ELF-1 (cell line): ENCODE measurements at places on chromosomes 2 and 18.

DNA sequence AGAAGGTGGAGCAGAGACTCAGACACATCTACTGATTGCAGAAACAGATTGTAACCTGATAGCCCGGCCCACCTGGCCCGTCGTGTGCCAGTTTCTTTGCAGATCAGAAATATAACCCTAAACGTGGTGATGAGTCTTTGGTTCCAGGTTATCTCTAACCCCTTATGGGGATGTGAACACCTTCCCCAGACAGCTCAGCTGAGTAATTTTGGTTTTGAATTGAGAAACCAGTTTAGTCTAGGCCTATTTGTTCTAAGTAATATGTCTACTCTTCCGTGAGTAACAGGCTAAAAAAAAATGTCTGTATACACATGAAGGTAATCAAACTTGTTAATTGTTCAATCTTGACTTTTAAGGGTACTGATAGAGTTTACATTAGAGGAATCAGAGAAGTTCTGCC is 35.7 kb downstream of the RASGRP3 start:
- no peak for DNase-seq

DNA sequence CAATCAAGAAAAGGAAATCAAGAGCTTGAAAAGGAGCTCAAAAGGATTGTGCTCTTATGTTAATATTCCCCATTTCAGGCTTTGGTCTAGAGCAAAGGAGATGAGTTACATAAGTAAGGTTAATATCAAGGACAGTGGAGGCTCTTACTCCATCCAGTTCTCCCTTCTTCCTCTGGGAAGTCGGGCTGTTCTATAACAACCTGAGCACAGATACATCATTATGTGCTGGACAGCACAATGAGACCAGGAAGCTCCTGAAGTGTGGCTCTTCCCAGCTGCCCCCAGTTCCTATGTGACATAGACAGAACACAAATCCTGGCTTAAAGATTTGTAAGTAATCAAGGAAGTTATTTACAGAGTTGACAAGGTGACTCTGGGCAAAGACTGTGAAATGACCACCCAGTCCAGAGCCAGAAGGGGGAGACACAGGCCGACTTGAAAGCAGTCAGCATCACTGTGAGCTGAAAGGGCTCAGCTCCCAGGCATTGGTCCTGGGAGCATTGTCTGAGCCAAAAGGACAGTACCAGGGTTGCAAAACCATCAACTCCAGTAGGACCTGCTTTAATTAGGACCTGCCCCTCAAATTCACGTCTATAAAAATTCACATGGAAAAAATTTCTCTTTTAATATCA is 917.6 kb upstream of the ACVR2A start:
- peak; percentile 63 for DNase-seq

GRCh38 chr18:57705011-57705410 is 83.4 kb upstream of the NARS1 start:
- DNase-seq: no peak

DNA sequence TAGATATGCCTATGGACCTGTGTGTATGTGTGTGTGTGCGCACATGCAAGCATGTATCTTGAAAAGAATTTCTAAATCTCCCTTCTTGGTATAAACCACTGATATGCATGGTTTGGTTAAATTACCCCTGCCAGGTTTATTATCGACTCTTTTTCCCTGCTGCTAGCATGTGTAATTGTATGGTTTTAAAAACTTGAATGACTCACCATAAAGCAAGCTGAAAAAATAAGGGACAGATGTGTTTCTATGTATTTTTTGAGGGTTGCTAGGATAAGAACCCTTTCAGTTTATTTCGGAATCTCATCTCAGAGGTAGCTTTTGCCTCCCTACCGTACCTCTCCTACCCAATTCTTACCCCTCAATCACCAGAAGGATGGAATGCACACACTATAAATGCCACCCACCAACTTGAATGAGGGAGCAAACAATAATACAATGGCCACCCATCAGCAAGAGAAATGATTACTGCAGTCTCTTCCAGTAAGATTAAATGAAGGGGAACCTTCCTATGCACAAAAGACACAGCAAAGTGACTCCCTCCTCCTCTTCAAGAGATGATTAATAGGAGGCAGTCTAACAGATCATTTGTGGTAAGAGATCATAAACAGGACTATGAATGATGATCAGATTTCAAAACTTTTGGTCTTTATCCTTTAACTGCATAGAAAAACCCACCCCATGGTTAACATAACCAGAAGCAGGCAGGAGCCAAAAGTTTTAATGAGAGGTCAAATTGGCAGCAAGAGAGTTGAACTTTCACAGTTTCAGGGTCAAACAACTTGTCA is 357.2 kb downstream of the SATB2 start:
- no peak for DNase-seq

DNA sequence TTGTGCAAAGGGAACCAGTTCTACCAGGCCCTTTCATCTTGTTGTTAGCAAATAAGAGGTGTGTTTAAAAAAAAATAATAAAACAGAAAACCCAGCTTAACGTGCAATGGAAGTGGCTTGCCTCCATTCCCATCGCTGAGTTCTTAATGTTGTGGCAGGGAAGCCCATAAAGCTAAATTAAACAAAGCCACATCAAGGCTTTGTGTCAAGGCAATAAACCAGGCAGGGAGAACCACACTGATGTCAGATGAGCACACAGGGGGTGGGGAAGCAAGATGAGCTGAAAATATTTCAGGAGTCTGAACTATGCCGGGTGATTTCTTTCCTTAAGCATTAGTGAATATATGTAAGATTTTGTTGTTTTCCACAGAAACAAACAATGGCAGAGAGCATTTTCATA is 73.5 kb downstream of the PHLPP1 start:
- DNase-seq: no peak

DNA sequence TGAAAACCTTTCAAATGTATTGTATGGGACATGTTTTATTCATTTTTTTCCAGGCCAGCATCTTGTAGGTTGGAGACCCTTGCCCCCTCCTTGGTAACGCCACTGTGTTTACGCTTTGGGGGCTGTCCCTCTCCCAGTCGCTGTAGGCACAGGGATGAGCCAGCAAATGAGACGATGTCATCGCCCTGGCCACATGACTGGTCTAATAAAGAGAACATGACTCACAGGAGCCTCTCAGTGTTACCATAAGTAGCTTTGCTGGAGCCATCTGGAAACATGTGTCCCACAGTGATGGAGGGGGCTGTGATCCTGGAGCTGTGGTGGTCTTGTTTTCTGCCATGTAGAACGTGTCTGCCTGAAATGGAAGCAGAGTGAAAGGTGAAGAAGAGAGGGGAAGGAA is 78.9 kb downstream of the CD8B2 start:
- no peak for DNase-seq

DNA sequence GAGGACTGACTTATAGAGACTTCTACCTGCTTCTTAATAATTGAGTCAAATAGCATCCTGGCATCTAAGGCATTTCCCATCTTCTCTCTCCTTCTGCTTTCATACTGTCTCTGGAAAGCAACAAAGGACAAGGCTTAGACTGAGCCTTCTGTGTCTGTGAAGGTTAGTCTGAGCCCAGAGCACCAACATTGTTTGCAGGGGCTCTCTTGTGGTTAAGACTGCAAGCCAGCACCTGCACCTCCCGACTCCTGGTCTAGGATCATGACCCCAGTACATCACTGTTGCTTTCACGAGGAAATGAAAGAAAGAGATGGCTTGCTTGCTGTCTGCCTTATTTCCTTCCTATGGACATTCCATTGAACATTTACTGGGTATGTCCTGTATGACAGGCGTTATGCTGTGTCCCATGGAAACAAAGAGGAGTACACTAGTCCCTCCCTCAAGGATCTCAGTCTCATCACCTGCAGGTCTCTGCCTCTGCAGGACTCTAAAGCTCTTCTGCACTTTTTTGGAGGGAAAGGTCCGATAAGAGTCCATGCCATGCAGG is 315.8 kb upstream of the EPAS1 start:
- DNase-seq: no peak

GRCh38 chr2:121860758-121861227 is 105.3 kb downstream of the TSN start:
- no peak for DNase-seq

GRCh38 chr2:238240757-238241711 is 1.2 kb upstream of the HES6 start:
- DNase-seq: peak; percentile 87

- DNase-seq: no peak
These were observed 133.5 kb upstream of the UBE2E3 start for GRCh38 chr2:180846756-180847472.

DNA sequence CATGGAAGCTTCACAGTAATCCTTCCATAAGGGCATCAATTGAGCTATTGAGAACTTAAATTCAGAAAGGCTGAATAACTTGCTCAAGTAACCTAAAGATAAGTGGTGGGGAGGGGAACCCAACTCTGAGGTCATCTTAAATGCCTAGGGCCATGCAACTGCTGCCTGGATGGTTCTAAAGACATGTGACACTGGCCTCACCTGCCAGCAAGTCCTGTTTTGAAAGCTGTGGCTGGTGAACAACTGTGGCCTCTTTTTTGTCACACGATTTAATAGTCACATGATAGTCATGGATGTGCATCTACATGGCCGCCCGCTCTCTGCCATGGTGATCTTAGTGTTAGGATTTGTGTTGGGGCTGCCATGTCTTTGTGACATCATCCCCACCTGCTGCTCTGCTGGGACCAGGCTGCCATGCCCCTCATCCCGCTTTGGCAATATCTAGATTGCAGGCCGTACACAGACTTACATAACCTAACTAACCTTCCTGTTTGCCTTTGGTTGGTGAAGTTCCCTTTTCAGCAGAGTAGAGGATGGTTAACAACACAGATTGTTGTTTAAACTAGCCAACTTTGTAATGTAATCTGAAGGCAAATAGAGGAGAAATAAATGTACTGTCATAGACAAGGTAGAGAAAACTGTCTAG is 177.9 kb upstream of the SH3BP4 start:
- DNase-seq: peak; percentile 30

DNA sequence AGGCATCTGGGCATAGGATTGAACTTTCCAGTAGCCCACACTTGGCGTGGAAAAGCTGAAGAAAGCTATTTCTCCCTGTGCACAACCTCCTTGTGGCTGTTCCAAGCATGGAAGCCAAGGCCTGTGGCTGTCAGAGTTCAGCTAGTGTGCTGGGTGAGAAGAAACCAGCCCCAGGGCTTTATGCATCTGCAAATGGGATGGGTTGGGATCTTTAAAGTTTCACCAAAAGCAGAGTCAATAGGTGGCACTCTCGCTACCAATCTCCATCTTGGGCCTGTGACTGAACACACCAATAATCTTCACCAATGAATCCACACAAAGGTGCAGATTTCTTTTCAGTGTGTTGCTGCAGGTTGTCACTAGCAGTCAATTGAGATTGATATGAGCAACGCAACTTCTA is 542.8 kb downstream of the NRXN1 start:
- peak; percentile 32 for DNase-seq

- DNase-seq: no peak
These were observed 30.9 kb upstream of the GRP start for GRCh38 chr18:59189008-59189407.

DNA sequence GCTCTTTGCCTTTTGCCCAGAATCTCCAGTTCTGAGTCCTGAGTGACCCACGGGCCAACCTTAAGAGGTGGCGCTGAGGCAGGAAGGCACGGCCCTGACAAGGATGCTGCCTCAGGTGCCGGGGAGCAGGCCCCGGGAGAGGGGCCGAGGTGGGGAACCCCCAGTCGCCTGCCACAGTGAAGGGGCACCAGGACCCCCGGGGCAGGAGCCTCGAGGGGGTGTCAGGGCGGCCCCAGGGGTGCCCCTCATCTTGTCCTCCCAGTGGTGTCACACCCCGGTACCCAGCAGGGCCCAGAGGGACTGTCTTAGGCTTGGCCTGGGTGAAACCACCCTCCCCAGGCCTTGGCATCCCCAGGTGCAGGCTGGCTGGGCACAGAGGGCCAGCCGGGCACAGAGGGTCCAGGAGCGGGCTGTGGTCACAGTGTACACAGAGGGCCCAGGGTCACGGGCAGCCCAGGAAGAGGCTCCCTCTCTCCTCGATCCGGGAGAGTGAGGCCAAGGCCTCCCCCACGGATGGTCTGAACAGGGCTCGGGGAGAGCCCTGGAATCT is 1.0 kb downstream of the PDCD1 start:
- no peak for DNase-seq

GRCh38 chr18:35646449-35646848 is 64.9 kb downstream of the GALNT1 start:
- DNase-seq: no peak

DNA sequence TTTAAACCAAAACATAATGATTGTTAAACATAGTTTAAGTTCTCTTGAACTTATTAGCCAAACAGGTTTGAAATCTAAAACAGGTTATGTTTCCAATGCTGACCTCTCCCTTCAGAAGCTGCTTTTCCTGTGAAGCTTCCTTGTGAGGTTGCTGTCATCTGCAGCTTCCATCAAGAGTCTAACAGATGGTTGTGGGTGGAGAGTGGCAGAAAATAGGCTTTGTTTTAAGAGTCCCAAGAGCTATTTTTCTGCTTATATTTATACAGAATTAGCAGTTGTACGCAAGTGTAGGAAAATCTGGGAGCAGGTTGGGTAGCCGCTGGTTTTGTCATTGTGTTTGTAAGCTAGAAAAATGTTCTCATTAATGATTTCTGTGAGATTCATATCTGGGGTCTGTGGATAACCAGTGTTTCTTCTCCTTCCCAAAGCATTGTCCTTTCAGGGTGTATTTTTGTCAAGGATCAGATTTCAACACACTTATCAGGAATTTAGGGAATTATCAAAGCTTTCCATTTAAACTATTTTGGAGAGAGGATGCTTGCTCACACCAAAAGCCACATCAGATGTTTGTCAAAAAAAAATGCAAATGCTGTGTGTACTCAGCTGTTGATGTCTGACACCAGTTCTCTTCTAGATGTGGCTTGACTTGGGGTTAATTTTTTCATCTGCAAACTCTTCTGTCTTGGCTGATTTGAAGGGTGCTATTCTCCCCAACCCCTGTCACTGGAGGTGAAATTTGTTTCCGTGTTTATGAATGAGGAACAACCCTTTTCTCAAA is 78.1 kb upstream of the KIF5C start:
- no peak for DNase-seq

DNA sequence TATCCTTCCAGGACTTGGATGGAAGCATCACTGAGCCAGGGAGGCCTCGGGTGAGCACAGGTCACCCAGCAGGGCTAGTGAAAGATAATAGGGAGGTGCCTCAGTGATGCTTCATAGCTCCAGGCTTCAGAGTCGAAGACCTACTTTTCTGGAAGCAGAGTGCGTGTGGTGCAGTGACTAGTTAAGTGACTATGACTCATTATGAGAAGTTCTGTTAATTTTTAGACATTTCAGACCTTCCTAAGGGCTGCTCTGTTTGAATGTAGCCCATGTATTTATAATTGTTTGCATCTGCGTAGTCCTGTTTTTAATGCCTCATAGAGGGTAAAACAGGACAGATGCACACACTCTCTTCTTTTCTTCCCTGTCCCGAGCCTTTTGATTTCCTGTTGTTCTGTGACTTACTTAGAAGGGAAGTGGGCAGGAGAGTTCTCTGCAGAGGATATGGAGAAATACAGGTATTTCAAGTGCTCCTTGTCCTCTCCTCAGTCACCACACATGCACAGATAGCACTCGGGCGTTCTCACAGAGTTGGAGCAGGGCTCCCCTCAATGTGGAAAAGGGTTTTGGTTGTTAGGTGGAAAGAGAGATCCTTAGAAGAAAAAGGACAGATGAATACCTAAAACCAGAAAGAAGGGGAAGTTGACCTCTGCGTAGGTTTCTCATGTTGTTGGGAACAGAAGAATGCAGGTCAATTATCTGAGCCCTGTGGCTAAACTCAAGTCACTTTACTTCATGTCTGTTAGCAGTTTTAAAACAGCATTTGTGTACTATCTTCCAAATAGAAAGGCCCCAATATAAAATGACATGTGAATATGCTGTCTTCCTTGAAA is 34.7 kb downstream of the RALB start:
- DNase-seq: peak; percentile 62

GRCh38 chr2:149084924-149085795 is 46.7 kb downstream of the LYPD6B start:
- no peak for DNase-seq
